ENCODE measurements at places on chromosomes 5 and 9.

DNA sequence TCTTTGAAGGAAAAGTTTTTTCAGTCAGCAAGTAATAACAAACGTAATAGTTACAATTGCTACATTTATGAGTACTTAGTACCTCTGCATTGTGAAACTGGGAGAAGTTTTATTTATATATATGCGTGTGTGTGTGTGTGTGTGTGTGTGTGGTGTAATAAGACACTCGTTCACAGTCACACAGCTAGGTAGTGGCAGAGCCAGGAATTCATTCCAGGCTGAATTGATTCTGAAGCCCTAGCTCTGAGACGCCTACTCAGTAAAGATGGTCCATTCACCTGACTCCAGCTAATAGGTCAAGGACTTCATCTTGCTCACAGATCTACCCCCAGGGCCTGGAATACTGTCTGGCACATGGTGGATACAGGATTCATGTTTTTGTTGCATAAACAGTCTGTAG is 13.6 kb upstream of the CAST start:
- no peak for DNase-seq

GRCh38 chr5:27103486-27103885 is 65.1 kb upstream of the CDH9 start:
- DNase-seq: no peak

- no peak for DNase-seq
Observed at GRCh38 chr9:87383344-87384150, 114.1 kb upstream of the DAPK1 start.

GRCh38 chr5:135398160-135398854 is 724 bp downstream of the MACROH2A1 start:
- no peak for DNase-seq

DNA sequence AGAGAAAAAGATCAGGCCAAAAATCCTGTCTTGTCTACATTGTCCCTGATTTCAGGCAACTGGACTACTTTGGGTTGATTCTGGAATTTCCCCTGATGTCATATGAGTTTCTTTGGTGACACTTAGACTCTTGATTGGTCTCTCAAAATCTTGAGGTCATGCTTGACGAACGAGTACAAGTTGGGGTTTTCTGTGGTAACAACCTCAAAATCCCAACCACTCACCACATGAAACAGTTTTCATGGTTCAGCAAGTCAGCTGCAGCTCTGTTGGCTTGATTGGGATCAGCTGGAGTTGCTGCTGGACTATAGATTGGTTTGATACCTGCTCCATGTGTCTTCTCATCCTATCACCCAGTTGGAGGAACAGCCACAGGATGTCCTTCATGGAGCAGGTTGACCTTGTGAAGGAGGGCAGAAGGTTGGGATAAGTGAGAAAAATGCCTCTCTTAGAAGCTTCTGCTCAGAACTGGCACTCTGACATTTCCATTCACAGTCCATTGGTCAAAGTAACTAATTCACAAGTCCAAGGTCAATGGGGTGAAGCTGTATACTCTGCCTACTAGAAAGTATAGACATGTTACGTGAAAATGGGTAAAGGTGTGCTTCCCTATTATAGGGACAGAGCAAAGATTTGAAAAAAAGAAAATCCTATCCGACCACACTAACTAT is 284.5 kb downstream of the SH3GL2 start:
- no peak for DNase-seq

DNA sequence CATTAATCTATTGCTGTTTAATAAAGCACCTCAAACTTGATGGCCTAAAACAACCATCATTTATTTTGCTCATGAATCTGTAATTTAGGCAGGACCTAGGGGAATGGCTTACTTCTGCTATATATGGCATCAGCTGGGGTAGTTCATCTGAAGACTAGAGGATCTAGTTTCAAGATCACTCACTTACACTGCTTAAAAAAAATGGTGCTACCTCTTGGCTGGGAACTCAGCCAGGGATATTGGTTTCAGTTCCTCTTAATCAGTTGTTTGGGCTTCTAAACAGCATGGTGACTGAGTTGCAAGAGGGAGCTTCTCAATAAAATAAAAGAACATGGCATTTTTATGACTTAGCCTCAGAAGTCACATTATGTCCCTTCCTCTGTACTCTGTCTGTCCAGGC is 142.0 kb downstream of the FAM114A2 start:
- no peak for DNase-seq

- no peak for DNase-seq
Observed at GRCh38 chr9:31519826-31520225, 864.6 kb upstream of the ACO1 start.

GRCh38 chr5:25488119-25488518 is 843.3 kb upstream of the CDH10 start:
- no peak for DNase-seq

- DNase-seq: no peak
Observed at GRCh38 chr9:99037769-99038483, 67.0 kb upstream of the TGFBR1 start.

DNA sequence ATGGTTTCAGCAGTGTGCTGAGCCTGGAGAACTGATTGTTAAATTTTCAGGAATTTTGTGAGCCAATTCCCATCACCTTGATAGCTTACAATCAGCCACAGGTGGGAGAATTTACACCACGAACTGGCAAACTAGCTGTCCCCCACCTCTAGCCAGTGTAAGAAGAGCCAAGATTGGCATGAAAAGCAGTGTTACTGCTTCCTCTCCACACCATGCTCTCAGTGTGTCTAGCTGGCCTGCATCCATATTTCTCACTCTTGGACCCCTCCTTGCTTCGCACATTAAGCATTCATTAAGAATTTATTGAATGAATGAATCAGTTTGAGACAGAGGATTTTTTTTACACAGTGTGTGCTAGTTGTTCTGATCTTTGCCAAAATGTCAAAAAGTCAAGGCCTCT is 36.7 kb upstream of the MAN2A1 start:
- DNase-seq: no peak

- no peak for DNase-seq
Observed at GRCh38 chr9:23590276-23591000, 235.6 kb downstream of the ELAVL2 start.

GRCh38 chr9:76916231-76916630 is 10.3 kb upstream of the PRUNE2 start:
- no peak for DNase-seq

GRCh38 chr5:132180134-132180745 is 47.4 kb downstream of the P4HA2 start:
- DNase-seq: no peak

DNA sequence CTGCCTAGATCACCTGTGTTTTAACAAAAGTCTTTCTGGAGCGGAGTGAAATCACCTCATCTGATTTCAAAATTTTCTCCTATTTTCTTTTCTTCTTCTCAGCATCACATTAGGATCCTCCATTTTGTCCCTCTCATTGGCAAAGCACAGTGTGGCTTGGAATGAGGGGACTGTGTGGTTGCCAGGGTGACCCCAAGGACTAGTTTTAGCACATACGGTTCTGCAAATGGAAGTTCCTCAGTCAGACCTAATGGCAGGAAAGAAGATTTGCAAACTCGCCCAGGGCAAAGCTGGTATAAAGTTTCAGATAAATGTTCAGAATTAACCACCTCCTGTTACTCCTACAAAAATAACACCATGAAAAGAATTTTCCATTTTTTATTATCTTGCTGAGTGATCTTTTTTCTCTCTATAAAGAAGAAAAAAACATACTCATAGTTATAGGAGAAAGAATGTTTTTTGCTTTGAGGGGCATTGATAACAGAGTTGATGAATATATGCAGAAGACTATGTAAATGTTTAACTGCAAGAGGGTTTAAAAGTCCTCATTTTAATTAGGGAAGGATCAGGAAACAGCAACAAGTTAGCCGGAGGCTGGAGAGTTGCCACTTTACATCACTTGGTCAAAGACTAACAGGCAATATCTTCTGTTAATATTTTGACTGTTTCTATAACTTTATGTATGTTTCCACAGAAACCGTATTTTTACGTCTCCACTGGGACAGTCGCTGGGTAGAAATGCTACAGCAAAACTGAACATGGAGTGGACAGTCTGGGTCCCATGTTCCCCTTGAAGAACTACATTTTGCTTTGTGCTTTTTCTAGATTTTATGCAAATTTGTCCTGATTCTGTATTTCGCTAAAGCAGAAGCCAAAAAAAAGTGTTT is 257.8 kb downstream of the NR2F1-AS1 start:
- DNase-seq: no peak

GRCh38 chr5:3265131-3265885 is 330.3 kb upstream of the IRX1 start:
- no peak for DNase-seq

DNA sequence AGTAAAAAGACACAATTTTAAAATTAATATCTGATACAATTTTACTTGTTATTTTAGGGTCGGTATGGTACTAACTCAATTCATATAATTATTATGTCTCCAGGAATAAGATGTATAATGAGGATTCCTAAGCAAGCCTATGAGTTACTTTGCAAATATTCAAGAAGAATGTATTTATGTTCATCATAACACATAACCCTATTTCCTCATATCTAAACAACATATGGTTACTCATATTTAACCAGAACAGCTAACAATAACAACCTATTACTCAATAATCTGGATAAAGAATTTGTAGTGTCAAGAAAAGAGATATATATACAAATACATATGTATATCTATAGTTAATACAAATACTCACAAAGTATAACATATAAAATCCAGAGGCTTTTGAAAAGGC is 285.9 kb downstream of the ARL15 start:
- DNase-seq: no peak

DNA sequence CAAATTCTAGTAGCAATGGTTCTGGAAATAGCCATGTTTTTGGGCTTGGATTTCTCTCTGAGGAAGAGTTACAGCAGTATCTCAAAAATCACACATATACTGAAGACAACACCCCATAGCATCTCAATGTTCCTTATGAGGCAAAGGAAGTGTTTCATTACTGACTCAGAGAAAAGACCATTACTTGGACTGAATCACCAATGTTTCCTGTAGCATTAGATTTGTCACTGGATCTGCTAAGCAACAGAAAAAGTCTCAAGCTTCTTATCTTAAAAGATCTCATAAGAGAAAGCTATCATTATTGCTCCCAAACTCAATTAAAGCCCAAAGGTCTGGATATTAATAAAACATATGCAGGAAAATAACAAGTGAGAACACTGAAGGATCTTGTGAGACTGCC is 272.4 kb downstream of the ADAMTS6 start:
- no peak for DNase-seq

- no peak for DNase-seq
Observed at GRCh38 chr5:172548311-172548731, 92.7 kb upstream of the NEURL1B start.

DNA sequence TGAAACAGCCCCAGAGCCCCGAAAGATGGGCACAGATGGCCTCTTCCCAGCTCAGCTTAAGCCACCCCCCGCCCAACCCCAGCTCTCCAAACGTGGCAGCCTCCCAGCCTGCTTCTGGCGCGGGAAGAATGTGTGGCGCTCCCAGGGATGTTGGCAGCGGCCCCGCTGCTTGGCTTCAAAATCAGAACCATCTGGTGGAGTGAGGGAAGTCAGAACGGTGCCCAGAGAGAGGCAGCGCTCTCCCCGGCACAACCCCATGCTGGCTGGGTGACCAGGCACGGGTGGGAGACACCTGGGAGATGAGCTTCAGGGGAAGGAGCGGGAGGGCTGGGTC is 72.7 kb upstream of the ORM1 start:
- no peak for DNase-seq

- DNase-seq: no peak
Observed at GRCh38 chr9:114316605-114317230, 6.2 kb upstream of the ORM1 start.

GRCh38 chr9:89498852-89499480 is 1.1 kb upstream of the SEMA4D start:
- no peak for DNase-seq

- no peak for DNase-seq
Observed at GRCh38 chr5:55063899-55064298, 38.5 kb upstream of the GZMA start.

DNA sequence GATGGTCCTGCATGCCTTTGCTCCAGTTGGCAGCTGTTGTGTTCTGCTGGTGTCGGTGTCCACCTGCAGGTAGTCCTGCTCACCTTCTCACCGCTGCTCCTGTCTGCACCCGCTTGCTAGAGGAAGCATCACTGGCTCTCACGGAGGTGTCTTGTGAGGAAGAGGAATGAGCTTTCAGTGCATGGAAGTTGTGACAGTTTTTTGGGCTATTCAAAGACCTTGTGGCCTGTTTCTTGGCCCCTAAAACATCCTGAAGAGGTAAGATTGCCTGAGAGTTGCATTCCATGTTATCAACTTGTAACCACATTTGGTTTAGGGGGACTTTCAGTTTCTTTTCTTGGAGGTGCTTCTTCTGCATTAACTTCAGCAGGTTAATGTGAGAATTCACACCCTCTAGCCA is 85.6 kb downstream of the MACROH2A1 start:
- DNase-seq: no peak

- DNase-seq: no peak
Observed at GRCh38 chr5:172123269-172123692, 64.7 kb downstream of the STK10 start.

GRCh38 chr5:15983392-15983791 is 196.2 kb downstream of the MARCHF11 start:
- no peak for DNase-seq

DNA sequence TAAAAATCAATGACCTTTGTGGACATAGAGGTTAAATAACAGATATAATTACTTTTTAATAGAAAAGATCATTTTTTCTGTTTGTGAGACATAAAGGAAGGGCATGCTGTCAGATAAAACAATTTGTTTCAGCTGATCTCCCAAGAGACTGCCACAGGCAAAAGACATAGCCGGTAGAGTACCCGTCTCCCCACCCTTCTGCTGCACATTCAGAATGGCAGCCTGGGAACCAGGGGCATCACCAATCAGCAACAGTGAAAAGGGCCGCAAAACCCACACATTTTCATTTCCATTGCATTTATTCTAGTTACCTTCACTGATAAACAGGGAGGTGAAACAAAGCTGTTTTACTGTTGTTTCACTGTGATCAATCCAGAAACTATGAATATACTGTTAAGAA is 357.7 kb downstream of the ARRDC3 start:
- DNase-seq: no peak

- DNase-seq: no peak
Observed at GRCh38 chr9:4932681-4933080, 52.4 kb upstream of the JAK2 start.

All from stimulated activated CD4-positive, alpha-beta T cell treated with anti-CD3 and anti-CD28 coated beads, Interleukin-1b, Interleukin-23, amount 100 ng/mL, for 1 hour (primary cell).